Activated B cell treated with CpG ODN at 0.5 μM for 24 hours (primary cell): ENCODE measurements at places on chromosomes 6 and 20. TPM values are rescaled to one million over a fixed set of nuclear protein-coding genes. Genes with fewer than 3 reads are reported as not detected.

SAMD3 gene
- 0.37 TPM in 1 of 2 replicates, not detected in the other for total RNA-seq

CRNKL1 gene
- total RNA-seq, result 21.3 and 22.3 TPM in 2 replicates

TGM2 gene
- total RNA-seq, result 20.8 and 22.9 TPM in 2 replicates

SNPH gene
- 0.86 and 1.0 TPM in 2 replicates for total RNA-seq

DNA sequence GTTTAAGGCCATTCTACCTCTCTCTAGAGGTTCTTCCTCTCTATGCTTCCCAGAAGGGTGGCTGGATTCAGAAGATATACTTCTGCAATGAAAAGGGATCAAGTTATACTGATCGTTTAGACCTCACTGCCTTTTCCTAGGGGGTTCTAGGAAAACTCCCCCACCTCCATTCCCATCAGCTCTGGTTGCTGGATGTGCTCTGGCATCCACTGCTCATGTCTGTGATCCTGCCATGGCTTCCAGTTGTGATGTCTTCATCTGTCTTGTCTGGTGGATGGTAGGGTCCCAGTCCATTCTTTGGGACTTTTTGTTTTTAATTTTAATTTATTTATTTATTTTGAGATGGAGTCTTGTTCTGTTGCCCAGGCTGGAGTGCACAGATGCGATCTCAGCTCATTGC is 118.4 kb downstream of the BTBD3 start:
- no peak overlapping the region for H3K27ac ChIP-seq
- DNase-seq, result no peak
- H3K4me1 ChIP-seq, result peaks cover 8% of the 10 kb centered on the region
- no peaks in the 10 kb centered on the region for H3K27me3 ChIP-seq

GRCh38 chr6:110063594-110064263 is 85.6 kb downstream of the GPR6 start:
- no peaks in the 10 kb centered on the region for H3K36me3 ChIP-seq
- peaks cover 18% of the 10 kb centered on the region for H3K27me3 ChIP-seq
- peaks cover 19% of the 10 kb centered on the region for H3K4me1 ChIP-seq
- no peak overlapping the region for H3K27ac ChIP-seq
- no peak overlapping the region for H3K4me3 ChIP-seq

GRCh38 chr6:40179496-40179895 is 245.2 kb upstream of the MOCS1 start:
- H3K36me3 ChIP-seq, result no peaks in the 10 kb centered on the region
- H3K4me1 ChIP-seq, result no peaks in the 10 kb centered on the region
- H3K27me3 ChIP-seq, result peaks cover 6% of the 10 kb centered on the region
- H3K4me3 ChIP-seq, result no peak overlapping the region
- DNase-seq, result no peak

- peaks cover 88% of the 10 kb centered on the region for H3K36me3 ChIP-seq
- peak overlapping the region; percentile 24 for H3K4me3 ChIP-seq
- peaks cover 50% of the 10 kb centered on the region for H3K4me1 ChIP-seq
- H3K27ac ChIP-seq, result peak overlapping the region; percentile 76
- no peaks in the 10 kb centered on the region for H3K27me3 ChIP-seq
Measured at GRCh38 chr20:49821381-49821780, 8.8 kb downstream of the SLC9A8 start.

DNA sequence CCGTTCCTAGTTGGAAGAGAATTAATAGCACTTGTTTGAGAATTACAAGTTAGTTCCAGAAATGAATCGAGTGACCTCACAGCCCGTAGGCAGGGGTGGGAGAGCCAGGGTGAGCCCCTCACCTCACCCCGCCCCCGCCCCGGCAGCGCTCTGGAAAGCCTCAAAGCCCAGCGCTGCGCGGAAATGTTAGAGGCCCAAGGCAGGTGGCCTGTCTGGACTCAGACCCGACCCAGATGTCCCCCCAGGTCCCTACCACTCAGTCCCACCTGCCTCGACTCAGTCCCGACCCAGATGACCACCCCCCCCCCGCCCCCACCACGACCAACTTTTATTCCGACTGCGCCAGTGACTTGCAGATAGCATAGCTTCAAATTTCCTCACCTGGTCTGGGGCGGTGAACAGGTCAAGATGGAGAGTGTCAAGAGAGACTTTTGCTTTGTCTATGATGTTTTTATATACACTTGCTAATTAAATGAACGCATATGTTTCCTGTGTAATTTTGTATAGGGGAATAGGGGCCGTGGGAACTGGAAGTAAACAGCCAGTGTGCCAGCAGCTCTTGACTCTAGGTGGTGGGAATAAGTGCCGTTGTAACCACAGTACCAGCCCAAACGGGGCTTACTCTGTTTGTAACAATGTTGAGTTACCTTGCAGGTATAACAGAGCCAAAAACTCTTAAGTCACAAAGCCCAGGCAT is 1.2 kb upstream of the PXDC1 start:
- H3K4me3 ChIP-seq, result peak overlapping the region; percentile 73
- no peaks in the 10 kb centered on the region for H3K36me3 ChIP-seq
- no peak overlapping the region for H3K27ac ChIP-seq
- peaks cover 48% of the 10 kb centered on the region for H3K4me1 ChIP-seq
- DNase-seq, result no peak

GRCh38 chr6:81962198-81962597 is 209.7 kb upstream of the TENT5A start:
- H3K36me3 ChIP-seq, result no peaks in the 10 kb centered on the region
- H3K4me1 ChIP-seq, result no peaks in the 10 kb centered on the region
- H3K4me3 ChIP-seq, result no peak overlapping the region

- no peak overlapping the region for H3K4me3 ChIP-seq
- no peak overlapping the region for H3K27ac ChIP-seq
- H3K36me3 ChIP-seq, result no peaks in the 10 kb centered on the region
- H3K27me3 ChIP-seq, result no peaks in the 10 kb centered on the region
- DNase-seq, result no peak
Measured at GRCh38 chr6:144263786-144264185, 21.3 kb upstream of the UTRN start.

DNA sequence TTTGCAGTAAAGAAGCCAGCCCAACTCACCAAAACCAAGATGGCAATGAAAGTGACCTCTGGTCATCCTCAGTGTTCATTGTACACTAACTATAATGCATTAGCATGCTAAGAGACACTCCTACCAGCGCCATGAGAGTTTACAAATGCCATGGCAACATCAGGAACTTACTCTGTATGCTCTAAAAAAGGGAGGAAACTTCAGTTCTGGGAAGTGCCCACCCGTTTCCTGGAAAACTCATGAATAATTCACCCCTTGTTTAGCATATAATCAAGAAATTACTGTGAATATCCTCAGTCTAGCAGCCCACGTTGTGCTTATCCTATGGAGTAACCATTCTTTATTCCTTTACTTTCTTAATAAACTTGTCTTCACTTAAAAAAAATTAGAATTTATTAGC is 19.4 kb upstream of the TRERF1 start:
- no peaks in the 10 kb centered on the region for H3K4me1 ChIP-seq
- DNase-seq, result no peak
- peaks cover 2% of the 10 kb centered on the region for H3K36me3 ChIP-seq
